ENCODE measurements at places on chromosomes 7 and 10. TPM values are rescaled to one million over a fixed set of nuclear protein-coding genes. Genes with fewer than 3 reads are reported as not detected.

The CNPY1 gene
- 0.97 TPM for polyA plus RNA-seq

The TNS3 gene
- 28.1 TPM for polyA plus RNA-seq

The OPALIN gene
- 31.9 TPM for polyA plus RNA-seq

The DNA2 gene
- polyA plus RNA-seq, result 2.0 TPM

The KAZALD1 gene
- polyA plus RNA-seq, result 5.0 TPM

The FRMD4A gene
- polyA plus RNA-seq, result 23.0 TPM

The SORCS3 gene
- 0.88 TPM for polyA plus RNA-seq

The SUN3 gene
- not detected for polyA plus RNA-seq

The ZNF282 gene
- polyA plus RNA-seq, result 22.1 TPM

The DLG5 gene
- polyA plus RNA-seq, result 20.7 TPM

The PRRT4 gene
- polyA plus RNA-seq, result 0.49 TPM

The SFTPD gene
- polyA plus RNA-seq, result 1.2 TPM

The VWA2 gene
- polyA plus RNA-seq, result 8.3 TPM

The AASS gene
- 1.4 TPM for polyA plus RNA-seq

The PPP3CB gene
- 62.6 TPM for polyA plus RNA-seq

The AOAH gene
- 2.6 TPM for polyA plus RNA-seq

The SPDYE18 gene
- not detected for polyA plus RNA-seq

The DYNC1I1 gene
- polyA plus RNA-seq, result 21.6 TPM

The ADIRF gene
- 84.5 TPM for polyA plus RNA-seq

The IRF5 gene
- polyA plus RNA-seq, result 2.7 TPM

The IDI2 gene
- polyA plus RNA-seq, result not detected

The GALNT17 gene
- polyA plus RNA-seq, result 19.2 TPM

The MOGAT3 gene
- not detected for polyA plus RNA-seq

The TAS2R16 gene
- not detected for polyA plus RNA-seq

The SLC26A5 gene
- polyA plus RNA-seq, result 0.49 TPM

The GDF10 gene
- polyA plus RNA-seq, result 1.1 TPM

The TDRD1 gene
- polyA plus RNA-seq, result not detected

The HTR5A gene
- polyA plus RNA-seq, result 2.1 TPM
